Upper lobe of right lung (tissue), 1 donor: ENCODE measurements at places on chromosomes 16 and 17.

DNA sequence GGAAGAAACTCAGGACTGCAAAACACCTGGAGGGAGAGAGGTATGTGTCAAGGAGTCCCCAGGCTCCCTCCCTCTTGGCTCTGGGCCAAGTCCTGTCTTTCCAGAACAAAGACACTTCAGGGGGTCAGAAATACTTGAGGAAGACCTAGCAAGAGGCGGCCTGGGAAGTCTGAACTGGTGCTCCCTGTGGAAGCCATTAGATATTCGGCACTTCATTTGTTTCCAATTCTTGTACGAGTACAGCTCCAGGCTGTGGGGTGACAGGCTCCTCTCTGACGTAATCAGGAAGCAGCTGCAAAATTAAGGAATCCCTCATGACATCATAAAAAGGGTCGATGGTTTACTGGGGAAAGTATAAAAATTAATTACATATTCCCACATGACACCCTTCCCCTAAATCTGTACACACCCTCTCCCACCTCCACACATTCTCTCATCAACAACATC is 108.7 kb downstream of the SMG6 start:
- no peak for DNase-seq

GRCh38 chr17:81608605-81609004 is 28.3 kb downstream of the NPLOC4 start:
- no peak for DNase-seq

DNA sequence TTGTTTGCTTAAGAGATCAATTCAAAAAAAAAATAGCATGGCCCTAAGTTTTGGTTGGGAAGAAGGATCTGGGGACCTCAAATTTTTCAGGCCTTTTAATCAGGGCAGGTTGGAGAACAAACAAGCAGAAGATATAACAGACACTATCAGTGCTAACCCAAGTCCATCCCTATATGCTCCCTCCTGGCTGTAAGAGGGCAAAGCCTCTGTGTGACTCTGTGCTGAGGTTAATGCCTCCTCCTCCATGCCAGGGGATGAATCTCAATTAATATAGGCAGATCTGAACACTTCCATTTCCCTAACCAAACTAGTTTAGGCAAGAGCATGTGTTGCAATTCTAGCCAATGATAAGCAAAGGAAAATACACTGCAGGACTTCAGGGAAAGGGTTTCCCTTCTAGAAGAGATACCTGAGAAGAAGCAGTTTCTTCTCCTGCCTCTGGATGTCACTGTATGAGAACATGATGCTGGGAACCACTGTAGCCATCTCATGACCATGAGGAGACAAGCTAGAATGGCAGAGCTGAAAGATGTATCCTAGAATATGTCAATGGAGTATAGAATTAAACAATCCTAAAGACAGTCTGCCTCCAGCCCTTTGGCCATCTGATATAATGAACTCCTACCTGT is 76.0 kb downstream of the CHD9NB start:
- no peak for DNase-seq

GRCh38 chr17:3535253-3535995 is 22.2 kb downstream of the TRPV3 start:
- DNase-seq, result peak; percentile 81

- peak; percentile 85 for DNase-seq
Observed at GRCh38 chr17:44004077-44004760, at the start of gene NAGS. NAGS (plus strand) TSS chr17:44004622; CDS start chr17:44004664, 42 bp downstream.

- DNase-seq, result no peak
Observed at GRCh38 chr16:66486773-66487579, 59.9 kb downstream of the BEAN1 start.

GRCh38 chr16:71788578-71788977 is 20.1 kb downstream of the AP1G1 start:
- no peak for DNase-seq

DNA sequence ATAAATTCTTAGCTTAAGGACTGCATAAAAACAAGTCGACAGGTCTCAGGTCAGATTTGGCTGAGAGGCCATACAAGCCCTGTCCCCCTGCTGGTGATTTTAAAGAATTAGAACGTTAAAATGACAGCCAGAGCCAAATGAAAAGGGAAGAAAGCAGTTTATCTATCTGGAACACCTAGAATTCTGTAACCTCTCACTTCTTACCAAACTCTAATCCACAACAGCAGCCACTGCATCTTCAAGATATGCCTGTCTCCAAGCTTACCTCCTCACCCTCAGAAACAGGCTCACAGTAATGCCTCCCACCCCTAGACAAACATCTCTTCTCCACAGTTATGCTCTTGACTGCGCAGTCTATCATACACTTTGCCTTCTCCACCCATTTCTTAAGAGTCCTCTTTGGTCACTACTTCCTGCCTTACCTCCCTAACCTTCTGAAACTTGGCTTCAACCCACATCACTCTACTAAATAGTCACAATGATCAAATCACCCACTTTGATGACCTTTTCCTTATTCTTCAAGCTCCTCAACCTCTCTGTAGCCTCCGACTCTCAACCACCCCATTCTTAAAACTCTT is 14.2 kb downstream of the ANKFY1 start:
- no peak for DNase-seq

- no peak for DNase-seq
Observed at GRCh38 chr17:76844846-76845245, 23.4 kb upstream of the MGAT5B start.

DNA sequence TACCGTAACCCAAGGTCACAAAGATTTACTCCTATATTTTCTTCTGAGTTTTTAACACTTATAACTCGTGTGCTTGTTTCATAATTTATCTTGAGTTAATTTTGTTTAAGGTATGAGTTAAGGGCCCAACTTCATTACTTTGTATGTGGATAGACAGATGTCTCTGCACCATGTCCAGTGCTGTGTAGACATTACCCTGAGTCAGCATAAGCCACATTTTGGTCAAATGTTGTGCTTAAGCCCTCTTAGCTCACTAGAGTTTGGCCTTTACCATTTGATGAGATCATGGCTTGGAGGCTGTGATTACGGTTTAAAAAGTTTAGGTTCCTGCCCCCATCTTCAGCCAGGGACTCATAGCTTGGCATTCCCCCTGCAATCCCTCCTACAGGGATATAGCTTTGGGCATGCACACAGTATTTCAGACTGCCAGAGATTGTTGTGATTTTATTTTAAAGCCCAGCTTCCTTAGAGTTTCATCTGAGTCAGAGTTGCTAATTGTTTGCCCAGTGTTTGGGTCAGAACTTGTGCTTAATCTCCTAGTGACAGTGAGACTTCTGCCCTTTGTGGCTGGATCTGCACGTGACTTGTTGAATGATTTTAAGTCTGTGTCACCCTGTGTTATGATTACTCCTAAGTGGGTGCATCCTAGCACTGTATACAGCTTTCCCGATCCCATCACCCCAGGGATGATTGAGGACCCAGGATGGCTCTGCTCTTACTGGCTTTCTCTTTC is 393.1 kb downstream of the CNTNAP4 start:
- DNase-seq, result no peak

DNA sequence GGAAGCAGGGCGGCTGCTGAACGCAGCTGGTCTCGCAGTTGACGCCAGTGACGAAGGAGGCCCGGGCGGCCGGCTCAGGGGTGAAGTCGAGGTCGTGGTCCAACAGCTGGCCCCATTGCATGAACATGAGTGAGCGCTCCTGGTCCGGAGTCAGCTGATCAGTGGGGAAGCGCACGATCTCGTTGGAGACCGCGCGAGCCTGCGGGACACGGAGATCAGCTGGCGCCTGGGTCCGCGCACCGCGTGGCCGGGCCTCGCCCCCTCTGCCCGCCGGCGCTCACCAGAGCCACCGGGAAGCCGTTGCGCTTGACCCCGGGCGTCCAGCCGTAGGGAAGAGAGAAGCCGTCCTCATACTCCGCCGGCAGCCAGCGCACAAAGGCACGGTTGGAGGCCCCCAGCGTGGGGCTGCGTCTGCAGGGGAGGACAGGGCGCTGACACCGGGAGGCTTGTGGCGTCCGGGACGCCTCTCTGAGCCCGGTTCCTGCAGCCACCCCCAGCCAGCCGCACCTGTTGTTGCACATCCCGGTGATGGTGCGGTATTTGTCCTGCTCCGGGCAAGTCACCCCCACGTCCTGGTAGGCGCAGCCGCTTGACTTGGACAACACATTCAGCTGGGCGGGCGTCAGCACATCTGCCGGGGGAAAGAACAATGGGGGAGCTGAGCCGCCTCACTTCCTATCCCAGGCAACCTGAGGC is 1.6 kb downstream of the MPO start:
- peak; percentile 75 for DNase-seq

DNA sequence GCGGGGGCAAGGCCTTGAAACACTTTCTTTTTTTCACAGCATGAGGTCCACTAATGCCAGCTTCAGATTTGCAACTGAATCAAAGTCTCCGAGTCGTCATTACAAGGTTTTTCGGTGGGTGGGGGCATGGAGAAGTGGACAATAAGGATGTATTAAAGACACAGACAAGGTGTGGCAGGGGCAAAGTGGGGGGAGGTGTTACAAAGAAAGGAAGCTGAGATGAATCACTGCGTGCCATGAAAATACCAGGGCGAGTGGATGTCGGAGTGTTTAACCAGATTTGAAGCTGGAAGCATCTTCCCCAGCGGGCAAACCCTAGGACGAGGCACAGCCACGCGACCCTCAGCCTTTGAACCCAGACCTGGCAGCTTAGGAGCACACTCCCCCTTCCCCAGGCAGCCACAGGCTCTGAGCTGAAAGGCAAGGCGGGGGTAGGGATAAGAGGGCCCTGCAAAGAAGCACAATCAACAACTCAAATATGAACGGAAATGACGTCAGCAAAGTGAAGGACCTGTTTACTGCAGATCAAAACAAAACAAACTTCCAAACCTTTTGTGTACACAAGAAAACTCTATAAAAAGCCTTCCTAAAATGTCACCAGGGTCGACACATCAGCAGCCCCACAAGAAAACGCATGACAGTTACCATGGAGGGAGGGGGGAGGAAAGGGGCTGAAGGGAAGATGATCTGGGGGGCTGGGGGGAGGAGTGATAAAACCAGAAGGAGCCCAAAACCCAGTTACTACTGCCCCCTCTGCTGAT is 5.6 kb upstream of the ZFHX3 start:
- DNase-seq, result no peak

DNA sequence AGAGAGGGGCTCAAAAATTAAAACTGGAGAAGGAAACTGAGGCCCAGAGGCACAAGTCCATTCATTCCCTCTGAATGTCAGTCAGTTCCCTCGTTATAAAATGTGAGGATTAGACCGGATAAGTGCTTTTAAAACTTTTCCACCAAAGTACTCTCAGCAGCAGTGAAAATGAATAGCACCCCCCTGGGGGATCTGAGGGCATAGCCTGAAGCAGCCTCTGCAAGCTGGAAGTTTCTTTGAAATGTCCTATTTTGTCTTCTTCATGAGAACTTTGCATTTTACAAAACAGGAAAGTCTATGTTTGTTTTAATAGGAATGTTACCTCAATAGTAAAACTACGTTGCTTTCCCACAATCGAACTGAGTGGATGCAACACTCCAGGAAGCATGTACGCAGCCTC is 273.0 kb downstream of the CEP112 start:
- DNase-seq, result no peak

DNA sequence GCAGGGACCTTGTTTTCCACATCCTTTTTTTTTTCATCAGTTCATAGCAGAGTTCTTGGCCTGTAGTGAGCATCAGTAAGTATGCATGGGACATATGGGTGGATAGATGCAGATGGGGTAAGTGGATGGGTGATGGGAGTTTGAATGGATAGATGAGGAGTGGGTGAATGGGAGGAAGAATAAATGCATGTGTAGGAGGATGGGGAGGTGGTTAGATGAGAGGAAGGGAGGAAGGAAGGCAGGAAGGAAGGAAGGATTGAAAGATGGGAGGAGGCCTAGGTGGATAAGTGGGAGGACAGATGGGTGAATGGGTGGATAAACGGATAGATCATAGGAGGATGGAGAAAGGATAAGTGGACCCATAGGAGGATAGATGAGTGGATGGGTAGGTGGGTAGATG is 3.9 kb upstream of the BEAN1 start:
- DNase-seq, result no peak

GRCh38 chr16:77882358-77882757 is 94.0 kb downstream of the VAT1L start:
- no peak for DNase-seq

- DNase-seq, result no peak
Observed at GRCh38 chr17:10061111-10061845, 137.1 kb downstream of the GAS7 start.

GRCh38 chr17:38554430-38555350 is 51.1 kb downstream of the SRCIN1 start:
- DNase-seq, result no peak

- no peak for DNase-seq
Observed at GRCh38 chr16:50901062-50901461, 159.2 kb downstream of the CYLD start.

- DNase-seq, result peak; percentile 10
Observed at GRCh38 chr16:86085795-86086194, 186.8 kb downstream of the IRF8 start.

- DNase-seq, result no peak
Observed at GRCh38 chr17:11082559-11082958, 158.5 kb upstream of the SHISA6 start.

GRCh38 chr17:79614248-79614647 is 3.4 kb upstream of the RBFOX3 start:
- no peak for DNase-seq

DNA sequence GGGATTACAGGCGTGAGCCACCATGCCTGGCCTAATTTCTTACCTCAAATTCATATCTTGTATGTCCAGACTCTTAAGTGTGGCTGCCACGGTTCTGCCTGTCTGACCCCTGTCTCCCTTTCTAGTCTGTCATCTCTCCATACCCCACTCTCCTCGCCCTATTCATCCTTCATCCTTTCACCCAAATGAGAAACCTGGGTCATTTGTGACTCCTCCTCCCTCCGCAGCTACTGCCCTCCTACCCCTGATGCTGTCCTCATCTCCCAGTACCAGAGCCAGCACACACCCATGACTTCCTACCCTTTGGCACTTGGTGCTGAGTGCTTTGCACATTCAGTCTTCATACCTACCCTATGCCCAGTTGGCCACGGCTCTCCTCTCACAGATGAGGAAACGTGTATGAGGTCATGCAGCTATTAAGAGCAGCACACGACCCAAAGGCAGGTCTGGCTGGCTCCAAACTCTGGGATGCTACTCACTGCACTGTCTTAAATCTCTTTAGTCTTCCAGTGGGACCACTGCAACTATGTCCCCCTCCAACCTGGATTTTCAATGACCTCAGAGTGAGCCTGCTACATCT is 1.6 kb downstream of the SPATA32 start:
- no peak for DNase-seq

DNA sequence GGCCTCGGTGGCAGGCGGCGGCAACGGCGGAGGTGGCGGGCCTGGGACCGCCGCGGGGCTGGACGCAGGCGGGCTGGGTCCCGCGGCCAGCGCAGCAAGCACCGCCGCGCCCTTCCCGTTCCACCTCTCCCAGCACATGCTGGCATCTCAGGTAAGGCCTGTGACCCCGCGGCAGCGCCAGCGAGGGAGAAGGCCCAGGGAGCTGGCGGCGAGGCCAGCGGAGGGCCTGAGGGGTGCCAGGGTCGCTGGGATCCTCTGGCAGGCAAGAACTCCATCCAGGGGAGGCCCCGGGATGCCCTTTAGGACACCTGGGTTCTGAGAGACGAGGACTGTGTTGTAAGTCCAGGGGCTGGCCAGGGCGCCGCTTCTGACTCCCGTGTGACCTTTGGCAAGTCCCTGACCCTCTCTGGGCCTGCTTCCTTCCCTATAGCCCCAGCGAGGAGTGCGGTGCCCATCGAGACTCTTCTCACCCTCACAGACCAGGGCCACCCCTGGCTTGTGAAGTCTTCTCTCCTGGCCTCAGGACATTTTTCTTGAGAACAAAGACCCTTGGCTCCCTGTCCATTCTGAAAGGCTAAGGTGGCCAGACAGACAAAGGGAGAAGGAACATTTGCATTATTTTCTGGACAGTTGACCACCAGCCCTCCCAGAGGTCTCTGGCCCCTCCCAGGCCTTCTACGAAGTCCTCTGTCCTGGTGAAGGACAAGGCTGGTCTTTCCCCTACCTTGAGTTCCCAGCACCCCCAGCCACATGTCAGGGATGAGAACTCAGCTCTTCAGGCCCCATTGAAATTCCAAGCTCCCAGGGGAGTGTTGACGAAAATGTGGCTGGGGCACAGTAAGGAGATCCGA is 6.3 kb downstream of the TBX2 start:
- DNase-seq, result peak; percentile 59
